ENCODE measurements at places on chromosomes 7 and 10. TPM values are rescaled to one million over a fixed set of nuclear protein-coding genes. Genes with fewer than 3 reads are reported as not detected.

The INPP5F gene
- 16.4 TPM for total RNA-seq

The WEE2 gene
- not detected for total RNA-seq

DNA sequence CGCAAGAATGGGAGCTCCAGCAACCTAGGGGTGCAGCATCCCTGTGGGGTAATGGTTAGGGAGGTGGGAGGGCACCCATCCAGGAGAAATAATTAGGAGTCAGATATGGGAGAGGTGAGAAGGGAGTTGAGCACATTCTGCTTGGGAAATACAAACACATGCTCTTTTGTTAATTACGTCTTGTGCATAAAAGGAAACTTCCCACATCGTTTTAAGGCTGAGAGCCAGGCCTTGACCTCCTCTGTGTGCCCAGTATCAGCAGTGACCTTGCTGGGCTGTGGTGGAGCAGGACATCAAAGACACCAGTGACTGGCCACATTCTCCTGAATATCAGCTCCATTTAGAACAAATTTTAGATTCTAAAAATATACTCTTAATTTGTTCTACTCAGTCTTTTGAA is 22.6 kb downstream of the AKR1C4 start:
- peak; percentile 65 for DNase-seq

The AKR1D1 gene
- 37.0 TPM for total RNA-seq

GRCh38 chr10:124388823-124389612 is 29.7 kb downstream of the OAT start:
- peak; percentile 65 for DNase-seq

GRCh38 chr10:80410122-80410521 is 1.8 kb downstream of the PRXL2A start:
- no peak for DNase-seq

DNA sequence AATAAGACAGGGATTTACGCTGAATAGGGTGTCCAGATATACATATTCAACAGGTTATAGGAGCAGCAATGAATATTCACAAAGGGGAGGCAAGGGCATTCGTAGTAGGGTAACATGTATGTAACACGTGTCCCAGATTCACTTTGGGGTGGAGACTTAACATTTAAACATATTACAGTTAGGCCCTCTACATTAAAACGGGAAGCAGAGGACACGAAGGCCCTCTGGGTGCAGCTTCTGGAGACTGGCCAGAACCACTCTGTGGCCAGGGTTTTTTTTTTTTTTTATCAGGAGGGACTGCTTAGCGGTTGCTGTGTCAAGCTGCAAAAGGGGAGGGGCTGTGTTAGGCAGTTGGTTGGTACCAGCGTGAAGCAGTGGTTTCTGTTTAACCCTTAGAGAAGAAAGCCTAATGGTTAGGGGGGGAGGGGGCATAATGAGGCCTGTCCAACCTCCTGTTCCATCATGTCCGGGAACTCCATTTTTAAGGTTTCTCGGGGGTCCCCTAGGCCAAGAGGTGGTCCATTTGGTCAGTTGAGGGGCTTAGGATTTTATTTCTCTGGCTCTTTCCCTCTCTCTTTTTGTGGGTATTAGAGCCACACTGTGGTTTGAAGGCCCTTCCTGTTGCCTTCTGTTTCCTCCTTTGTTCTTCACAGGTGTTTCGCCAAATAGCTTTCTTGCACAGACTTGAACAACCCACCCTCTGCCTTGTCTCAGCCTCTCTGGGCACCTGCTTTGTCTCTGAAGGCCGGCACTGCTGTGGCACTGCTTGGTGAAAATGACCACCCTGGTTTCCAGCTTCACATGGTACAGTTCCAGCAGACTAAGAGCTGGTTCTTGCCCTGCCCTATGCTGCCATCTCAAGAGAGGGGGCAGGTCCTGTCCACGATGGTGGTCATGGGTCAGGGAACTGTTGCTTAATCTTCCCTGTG is 26.4 kb downstream of the PRF1 start:
- DNase-seq = peak; percentile 15

GRCh38 chr7:50552921-50553320 is 12.3 kb downstream of the DDC start:
- DNase-seq = peak; percentile 14

GRCh38 chr10:70348228-70348850 is 34.1 kb downstream of the LRRC20 start:
- no peak for DNase-seq

GRCh38 chr7:33614357-33615117 is 290.8 kb upstream of the BMPER start:
- no peak for DNase-seq

GRCh38 chr10:124594240-124594639 is 132.6 kb downstream of the LHPP start:
- no peak for DNase-seq

DNA sequence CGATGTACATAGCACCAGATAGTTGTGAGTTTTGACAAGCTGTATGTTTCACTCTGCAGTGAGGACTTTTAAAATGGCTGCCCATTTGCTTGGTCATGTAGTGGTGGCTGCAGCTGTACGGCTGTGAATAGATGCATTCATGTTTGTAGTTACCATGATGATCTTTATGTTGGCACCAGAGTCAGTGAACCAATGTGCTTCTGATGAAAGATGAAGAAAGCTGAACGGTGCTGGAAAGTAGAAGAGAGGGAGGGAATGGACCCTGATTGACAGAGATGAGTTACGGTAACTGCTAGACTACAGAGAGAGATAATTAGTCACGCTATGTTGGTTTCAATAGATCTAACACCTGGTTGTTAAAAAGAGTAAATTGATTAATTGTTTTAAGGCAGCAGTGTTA is 256.8 kb downstream of the CELF2 start:
- no peak for DNase-seq

DNA sequence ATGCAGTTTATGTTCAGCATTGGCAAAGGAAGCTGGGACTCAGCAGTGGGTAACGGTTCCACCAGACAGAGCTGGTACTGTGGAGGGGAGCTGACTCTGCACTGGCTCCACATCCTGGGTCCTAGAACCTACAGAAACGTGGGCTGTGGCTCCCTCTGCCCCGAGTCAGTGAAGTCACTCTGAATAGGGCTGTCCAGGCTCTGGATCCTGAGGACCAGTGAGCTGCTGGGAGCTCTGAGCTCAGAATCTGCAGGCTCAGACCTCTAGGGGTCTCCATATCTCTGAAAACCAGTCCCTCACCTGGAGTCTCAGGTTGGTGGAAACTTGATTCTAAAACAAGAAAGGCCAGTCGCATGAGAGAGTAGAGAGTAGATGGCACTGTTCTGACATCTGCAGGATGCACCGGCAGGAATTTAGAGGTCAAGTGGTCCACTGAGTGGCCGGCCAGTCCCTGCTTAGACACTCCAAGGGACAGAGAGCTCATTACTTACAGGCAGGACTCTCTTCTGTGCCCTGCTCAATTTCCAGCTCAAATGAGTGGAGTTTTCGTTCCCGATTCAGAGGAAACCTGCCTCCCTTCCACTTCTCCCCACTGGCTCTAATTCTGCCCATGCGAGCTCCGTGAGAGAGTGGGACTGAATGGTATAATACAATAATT is 18.6 kb downstream of the NPFFR1 start:
- DNase-seq = peak; percentile 61

DNA sequence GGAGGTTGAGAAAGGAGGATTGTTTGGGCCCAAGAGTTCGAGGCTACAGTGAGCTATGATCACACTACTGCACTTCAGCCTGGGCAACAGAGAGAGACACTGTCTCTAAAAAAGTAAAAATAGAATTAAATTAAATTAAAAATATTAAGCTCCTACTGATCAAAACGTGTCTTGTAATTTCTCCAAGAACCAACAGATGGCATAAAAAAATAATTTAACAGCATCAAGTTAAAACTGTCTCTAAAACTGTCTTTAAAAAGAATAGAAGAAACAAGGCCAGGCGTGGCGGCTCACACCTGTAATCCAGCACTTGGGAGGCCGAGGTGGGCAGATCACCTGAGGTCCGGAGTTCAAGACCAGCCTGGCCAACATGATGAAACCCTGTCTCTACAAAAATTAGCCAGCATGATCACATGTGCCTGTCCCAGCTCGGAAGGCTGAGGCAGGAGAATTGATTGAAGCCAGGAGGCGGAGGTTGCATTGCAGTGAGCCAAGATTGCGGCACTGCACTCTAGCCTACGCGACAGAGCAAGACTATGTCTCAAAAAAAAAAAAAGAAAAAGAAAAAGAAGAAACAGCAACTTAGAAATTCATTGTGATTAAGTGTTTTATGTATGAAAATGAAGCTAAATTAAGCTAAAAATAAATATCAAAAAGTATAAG is 24.5 kb downstream of the MTPAP start:
- DNase-seq = no peak

GRCh38 chr7:101534873-101535272 is 94.2 kb downstream of the MYL10 start:
- DNase-seq = no peak

The FKBP9 gene
- 41.5 TPM for total RNA-seq

GRCh38 chr10:8477300-8477699 is 422.8 kb downstream of the GATA3 start:
- DNase-seq = no peak

DNA sequence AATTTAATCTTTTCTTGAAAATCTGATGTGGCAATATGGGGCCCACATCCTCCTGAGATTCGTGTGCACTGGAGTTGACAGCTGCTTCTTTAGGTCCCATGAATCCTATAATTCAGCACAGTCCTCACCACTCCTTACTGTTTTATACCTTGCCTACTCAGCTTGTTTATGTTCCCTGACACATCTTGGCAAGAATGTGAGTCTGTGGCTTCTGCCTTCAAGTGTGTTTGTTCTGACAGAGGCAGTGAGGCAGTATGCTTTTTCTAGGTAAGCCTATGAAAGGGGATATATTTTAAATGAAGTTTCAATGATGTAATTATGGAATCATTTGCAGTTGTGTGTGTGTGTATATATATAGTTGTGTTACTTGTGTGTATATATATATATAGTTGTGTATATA is 106.4 kb downstream of the AMPH start:
- DNase-seq = no peak

GRCh38 chr10:59879363-59879913 is 26.9 kb downstream of the CCDC6 start:
- no peak for DNase-seq

- DNase-seq = no peak
These were observed 413.4 kb upstream of the MKI67 start for GRCh38 chr10:128539510-128540127.

DNA sequence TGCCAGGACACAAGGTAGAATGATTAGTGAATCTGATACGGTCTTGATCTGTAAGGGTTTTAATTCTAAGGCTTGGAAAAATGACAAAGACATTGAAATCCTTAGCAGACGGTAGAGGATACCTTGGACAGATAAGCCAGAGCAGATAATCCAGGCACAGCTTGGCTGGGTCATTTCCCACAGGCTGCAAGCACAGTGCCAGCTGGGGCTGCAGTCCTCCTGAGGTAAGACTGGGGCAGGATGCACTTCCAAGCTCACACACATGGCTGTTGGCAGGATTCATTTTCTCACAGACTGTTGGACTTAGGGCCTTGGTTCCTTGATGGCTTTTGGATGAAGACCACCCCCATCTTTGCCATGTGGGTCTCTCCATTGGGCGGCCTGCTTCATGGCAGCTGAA is 63.2 kb upstream of the BMPER start:
- no peak for DNase-seq

- DNase-seq = no peak
These were observed 138.2 kb downstream of the ELMO1 start for GRCh38 chr7:37310327-37311080.

DNA sequence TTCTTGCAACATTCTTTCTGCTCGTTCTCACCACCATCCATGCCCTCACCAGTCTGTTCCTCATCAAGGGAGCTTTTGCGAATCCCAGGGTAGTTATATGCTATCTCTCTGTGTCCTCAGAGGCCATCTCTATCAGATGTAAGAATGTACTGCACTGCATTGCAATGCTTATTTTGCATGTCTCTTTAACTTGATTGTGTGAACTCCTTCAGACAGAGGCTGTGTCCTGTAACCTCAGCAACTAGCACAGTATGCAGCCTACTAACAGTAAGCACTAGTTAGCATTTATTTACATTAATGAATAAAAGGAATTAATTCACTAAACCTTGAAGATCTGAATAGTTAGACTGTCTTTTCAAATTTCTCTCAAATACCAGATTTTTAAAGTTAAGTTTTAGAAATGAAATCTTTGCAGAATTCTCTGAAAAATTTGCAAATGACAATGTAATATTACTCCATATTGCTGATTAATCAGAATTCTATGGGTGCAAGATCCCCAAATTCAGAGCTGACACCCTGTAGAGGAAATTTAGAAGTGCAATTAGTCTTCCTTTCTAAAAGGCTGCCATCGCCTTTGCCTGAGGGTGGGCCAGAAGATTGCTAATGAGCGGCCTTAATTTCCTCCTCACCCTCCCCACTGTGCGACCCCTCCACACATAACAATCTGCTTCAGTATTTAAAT is 10.3 kb upstream of the LHFPL3 start:
- no peak for DNase-seq

The C10orf67 gene
- total RNA-seq = not detected

DNA sequence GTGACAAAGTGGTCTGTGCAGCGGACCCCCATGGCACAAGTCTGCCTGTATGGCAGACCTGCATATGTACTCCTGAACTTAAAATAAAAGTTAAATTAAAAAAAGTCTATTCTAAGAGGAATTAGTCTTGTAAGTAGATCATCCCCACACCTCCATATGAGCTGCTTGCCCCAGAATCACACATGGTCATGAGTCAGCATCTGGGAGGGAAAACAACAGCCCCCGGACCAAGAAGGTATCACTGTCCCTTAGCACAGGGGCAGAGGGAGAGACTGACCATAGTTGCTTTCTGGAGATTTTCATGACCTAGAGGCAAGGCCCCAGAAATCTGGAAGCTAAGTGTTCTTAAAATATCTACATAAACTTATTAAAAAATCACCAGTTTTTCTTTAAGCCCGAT is 86.6 kb upstream of the PDK4 start:
- no peak for DNase-seq

DNA sequence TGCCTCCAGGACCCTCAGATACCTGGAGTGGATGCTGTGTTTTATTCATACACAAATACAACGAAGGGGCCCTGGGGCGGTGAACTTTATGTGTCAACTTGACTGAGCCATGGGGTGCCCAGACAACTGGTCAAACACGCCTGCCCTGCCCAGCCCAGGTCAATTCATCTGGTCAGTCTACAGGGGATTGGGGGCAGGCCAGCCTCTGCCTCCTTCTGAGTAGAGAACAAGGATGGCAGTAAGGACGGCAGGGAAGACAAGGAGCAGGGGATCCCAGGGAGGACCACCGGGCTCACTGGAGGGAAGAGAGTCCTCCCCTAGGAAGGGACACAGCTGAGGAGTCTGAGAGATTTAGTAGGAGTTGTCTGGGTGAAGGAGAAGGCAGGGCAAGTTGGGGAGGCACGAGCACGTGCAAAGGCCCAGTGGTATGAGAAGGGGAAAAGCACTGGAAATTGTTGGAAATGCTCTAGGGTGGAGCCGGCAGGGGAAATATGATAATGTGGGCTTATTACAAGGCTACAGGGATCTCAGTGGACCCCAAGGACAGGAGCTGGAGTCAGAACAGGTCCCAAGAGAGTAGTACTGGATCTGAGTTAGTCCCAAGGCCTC is 63.4 kb downstream of the MYL10 start:
- DNase-seq = no peak

DNA sequence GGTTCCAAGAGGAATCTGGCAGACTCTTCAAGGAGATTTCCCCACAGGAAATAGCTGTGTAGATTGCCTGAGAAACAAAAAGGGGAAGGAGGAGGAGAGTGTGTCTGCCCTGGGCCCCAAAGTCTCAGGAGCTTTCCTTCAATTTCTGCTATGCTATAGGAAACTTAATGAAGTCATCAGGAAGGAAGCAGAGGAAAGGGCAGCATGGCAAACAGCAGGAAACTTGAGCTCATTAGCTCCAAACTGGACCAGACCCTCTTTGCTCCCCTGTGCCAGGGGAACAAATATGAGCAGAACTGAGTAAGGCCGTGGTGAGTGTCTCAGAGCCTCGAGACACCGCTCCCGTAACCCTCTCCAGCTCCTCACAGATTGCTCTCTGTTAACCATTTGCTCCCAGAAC is 4.8 kb upstream of the KCNIP2 start:
- no peak for DNase-seq

Data from HepG2 (cell line).